ENCODE measurements at places on chromosomes 4 and X.

DNA sequence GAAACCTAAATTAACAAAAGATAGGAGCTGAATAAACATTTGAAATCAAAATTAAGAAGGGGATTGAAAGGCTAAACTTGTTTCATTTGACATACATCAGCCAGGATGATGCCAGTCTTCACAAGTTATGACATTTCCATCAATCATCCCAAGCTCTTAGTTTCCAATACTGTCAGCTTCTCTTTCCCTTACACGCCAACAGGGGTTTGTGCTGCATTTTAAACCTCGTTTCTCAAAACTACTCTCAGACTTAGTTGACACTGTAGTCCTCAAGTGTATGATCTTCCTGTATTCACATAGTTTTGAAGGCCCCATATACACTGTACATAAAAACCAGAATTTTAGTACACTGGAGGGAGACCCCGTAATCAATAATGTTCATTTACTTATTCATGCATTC, 840 bp upstream of the P2RY10 start:
- DNase-seq: peak; percentile 17

GRCh38 chr4:146143888-146144287, 31.6 kb upstream of the LSM6 start:
- no peak for DNase-seq

- DNase-seq: no peak
Observed at GRCh38 chr4:182238355-182238931, 4.8 kb upstream of the TENM3 start.

DNA sequence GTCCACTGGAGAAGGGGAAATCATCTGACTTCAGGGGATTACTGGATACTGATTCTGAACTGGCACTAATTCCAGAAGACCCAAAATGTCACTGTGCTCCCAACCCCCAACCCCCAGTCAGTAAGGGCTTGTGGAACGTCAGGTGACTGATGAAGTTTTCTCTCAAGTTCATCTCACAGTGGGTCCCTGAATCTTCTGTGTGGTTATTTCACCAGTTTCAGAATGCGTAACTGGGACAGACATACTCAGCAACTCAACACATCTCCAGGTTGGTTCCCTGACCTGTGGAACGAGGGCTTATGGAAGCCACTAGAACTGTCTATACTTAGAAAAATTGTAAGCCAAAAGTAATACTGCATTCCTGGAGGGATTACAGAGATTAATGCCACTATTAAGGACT, 45.3 kb downstream of the DDX60L start:
- DNase-seq: no peak

GRCh38 chrX:10108288-10108687, 48.5 kb upstream of the CLCN4 start:
- no peak for DNase-seq

DNA sequence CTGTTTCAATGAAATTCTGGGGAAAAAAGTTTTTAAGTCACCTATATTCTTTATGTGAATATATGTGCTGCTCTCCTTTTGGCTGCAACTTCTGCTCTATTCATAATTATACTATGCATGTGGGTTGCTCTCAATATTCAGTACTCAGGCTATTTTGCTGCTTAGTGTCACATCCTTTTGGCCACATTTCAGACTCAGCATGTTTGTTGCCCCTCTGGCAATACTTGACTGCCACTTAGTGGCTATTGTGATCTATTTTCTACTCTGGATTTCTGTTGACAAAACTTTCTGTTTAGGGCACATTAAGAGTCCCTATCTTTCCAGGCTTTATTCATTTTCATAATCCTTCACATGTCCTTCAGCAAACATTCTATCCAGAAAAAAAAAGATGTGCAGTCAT, 15.8 kb upstream of the CT45A1 start:
- DNase-seq: no peak

DNA sequence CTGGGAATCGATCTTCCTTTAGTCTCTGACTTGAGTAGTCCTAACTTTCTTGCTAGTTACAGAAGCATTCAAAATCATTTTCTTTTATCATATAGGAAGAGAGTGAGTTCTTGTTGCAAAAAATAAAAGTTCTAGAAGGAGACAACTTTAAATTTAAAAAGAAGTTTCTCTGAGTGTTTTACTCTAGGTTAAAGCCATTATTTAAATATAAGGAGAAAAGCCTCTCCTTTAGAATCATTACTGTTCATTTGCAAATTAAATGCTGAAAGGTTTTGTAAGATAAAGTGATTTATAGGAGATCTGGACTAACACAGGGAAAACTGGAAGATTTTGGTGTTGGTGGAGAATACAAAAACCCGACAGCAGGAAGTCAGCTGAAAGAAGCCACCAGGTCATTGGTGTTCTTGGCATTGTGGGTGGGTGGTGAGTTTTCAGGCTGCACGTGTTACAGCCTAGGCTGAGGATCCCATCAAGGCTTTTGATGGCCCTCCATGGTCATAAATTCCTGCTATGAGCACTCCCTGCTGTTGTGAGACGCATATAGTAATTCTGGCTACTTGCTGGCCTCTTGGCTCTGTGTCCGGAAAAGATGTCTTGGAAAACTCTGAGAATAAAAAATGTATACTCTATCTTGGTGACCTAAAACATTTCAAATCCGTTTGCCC, 81.6 kb downstream of the GPAT3 start:
- no peak for DNase-seq

GRCh38 chr4:127309369-127310102, 323.2 kb upstream of the INTU start:
- no peak for DNase-seq

GRCh38 chr4:110058677-110059076, 139.7 kb downstream of the ELOVL6 start:
- DNase-seq: no peak

- DNase-seq: no peak
Observed at GRCh38 chr4:113560579-113560978, 201.0 kb downstream of the CAMK2D start.

GRCh38 chr4:1179089-1179441, 6.7 kb upstream of the SPON2 start:
- no peak for DNase-seq

DNA sequence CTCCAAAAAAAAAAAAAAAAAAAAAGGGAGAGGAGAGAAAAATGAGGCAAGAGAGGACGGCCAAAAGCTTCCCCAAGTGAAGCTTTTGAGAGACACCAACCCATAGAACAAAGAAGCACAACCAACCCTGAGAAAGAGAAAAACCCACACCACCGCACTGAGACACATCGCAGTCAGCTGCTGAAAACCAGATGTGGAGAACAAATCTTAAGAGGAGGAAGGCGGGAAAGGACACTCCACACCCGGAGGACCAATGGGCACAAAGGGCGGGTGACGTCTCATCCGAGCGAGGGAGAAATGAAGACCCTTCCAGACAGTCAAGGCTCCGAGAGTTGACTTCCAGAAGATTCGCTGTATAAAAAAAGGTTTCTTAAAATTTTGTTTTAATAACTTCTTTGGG, 112.1 kb downstream of the AFAP1 start:
- no peak for DNase-seq

GRCh38 chr4:97477974-97478373, 665.3 kb downstream of the STPG2 start:
- DNase-seq: no peak

DNA sequence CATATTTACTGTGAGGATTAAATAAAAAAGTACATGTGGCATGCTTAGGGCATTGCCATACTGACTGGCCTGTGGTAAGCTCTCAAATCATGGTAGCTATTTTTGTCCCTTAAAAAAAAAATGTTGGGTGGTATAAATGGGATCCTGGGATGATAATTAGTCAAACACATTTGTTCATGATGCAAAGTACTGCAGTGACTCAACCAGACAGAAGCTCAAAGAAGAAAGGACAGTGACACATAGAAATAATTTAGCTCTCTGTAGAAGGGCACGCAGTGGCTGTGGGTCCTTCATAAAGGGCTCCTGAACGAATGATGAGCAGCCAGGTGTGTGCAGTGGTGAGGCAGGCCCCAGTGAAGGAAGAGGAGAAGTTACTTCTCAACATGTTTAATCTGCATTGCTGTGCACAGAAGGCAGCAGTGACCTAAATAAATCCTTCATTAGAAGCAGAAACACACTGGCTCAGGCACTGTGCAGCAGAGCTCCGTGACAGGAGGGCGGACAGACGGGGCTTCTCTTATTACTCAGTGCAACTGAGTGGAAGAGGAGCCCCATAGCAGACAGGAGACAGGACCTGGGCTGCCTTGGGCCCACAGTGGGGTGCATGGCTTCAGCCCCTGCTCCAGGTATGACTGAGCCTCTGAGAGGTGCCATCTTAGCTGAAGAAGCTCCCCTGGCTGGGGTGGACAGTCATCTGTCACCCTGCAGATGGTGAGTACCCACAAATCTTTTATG, 20.3 kb downstream of the HS3ST1 start:
- no peak for DNase-seq

GRCh38 chr4:56828784-56829535, 7.5 kb upstream of the SPINK2 start:
- no peak for DNase-seq

GRCh38 chrX:150546711-150547153, 21.7 kb upstream of the MTM1 start:
- DNase-seq: peak; percentile 21

DNA sequence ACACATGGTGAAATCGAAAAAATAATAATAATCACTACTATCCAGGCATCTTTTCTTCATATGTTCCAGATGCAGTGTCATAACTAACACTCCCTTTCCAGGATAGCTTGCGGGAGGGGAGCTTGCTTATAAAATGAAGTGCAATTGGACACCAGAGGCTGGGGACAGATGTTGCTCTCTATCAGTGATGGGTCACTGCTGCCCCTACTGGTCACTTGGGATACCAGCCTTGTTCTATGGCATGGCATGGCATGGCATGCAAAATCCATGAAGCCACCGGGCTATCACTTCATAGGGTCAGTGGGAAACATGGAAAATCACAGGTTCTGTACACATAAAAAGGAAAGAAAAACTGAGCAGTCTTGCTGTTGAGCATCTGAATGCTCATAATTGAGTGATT, 168.1 kb downstream of the GLRA2 start:
- peak; percentile 15 for DNase-seq

All from activated T-cell treated with anti-CD3 and anti-CD28 coated beads, Interleukin-2, amount 50 U/mL, for 72 hours (primary cell).